Heart right ventricle (tissue), 16 donors: ENCODE measurements at places on chromosomes 6 and 20. TPM values are rescaled to one million over a fixed set of nuclear protein-coding genes. Genes with fewer than 3 reads are reported as not detected.

Gene SAMD5
- total RNA-seq: 1.4 TPM

Gene NOX3
- total RNA-seq: not detected

Gene BTBD9
- 18.3 TPM for total RNA-seq

Gene AHCY
- total RNA-seq: 52.9 TPM

Gene LINC00237
- not detected for total RNA-seq

Gene TRIM10
- not detected for total RNA-seq

Gene RCAN2
- 351 TPM for total RNA-seq

- H3K4me1 ChIP-seq: peaks cover 6% of the 10 kb centered on the region
- H3K27ac ChIP-seq: no peak overlapping the region
- no peak for DNase-seq
- H3K36me3 ChIP-seq: no peaks in the 10 kb centered on the region
- H3K27me3 ChIP-seq: no peaks in the 10 kb centered on the region
Measured at GRCh38 chr20:35404614-35405259, 7.0 kb downstream of the UQCC1 start.

DNA sequence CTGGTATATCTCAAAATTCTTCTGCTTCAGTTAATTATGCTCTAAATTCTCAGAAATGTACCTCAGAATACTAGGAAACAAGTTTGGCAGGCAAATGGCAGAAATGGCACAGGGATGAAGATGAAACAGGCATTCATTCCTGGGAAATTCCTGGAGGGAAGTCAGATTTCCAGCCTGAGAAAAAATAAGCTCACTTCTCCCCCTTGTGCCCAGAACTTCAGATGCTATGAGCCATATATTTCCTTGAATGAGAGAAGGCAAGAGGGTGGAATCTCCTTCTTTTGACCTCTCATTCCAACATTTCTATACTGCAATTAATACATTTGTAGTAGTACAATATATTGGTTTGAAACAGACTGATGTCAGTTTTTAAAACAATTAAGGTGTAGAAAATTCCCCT is 22.8 kb downstream of the RGS17 start:
- no peaks in the 10 kb centered on the region for H3K36me3 ChIP-seq
- H3K4me3 ChIP-seq: no peak overlapping the region
- DNase-seq: no peak
- no peaks in the 10 kb centered on the region for H3K27me3 ChIP-seq
- H3K27ac ChIP-seq: no peak overlapping the region
- peaks cover 5% of the 10 kb centered on the region for H3K4me1 ChIP-seq

- no peak overlapping the region for H3K27ac ChIP-seq
- no peaks in the 10 kb centered on the region for H3K27me3 ChIP-seq
- no peak overlapping the region for H3K4me3 ChIP-seq
- H3K4me1 ChIP-seq: no peaks in the 10 kb centered on the region
- no peaks in the 10 kb centered on the region for H3K36me3 ChIP-seq
Measured at GRCh38 chr6:5673019-5673790, 333.5 kb downstream of the NRN1 start.

- no peak overlapping the region for H3K4me3 ChIP-seq
- DNase-seq: no peak
- H3K4me1 ChIP-seq: no peaks in the 10 kb centered on the region
- no peaks in the 10 kb centered on the region for H3K36me3 ChIP-seq
- H3K27me3 ChIP-seq: no peaks in the 10 kb centered on the region
Measured at GRCh38 chr6:73248192-73248903, 14.6 kb downstream of the KHDC1 start.

DNA sequence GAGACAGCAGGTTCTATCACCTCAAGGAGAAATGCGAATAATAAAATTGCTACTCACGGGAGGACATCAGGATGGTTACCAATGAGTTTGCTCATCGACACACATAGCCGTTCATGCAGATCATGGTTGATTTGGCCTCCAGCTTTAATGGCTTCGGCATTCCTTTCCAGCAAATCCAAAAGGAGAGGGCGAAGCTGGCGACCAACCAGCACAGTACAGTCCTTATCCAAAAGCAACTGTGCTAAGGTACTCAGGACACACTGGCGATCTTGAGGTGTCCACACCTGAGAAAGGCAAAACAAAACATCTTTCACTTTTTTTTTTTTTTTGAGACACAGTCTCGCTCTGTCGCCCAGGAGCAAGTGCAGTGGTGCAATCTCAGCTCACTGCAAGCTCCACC is 16.3 kb downstream of the MDN1 start:
- no peak for DNase-seq
- H3K4me3 ChIP-seq: no peak overlapping the region
- H3K36me3 ChIP-seq: peaks cover 5% of the 10 kb centered on the region
- H3K27ac ChIP-seq: no peak overlapping the region
- H3K4me1 ChIP-seq: no peaks in the 10 kb centered on the region

DNA sequence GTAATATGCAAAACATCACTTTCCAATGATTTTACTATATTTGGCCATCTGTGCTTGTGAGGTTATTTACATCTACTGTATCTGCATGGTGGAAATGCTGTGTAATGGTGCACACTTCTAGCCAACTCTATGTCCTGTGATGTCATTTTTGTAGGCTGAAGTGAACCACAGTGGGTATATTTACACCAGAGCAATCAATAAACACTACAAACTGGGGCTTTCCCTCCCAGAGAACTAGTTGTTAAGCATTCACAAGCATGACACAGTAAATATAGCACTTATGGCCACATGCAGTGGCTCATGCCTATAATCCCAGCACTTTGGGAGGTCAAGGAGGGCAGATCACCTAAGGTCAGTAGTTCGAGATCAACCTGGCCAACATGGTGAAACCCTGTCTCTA is 4.9 kb downstream of the SLC22A2 start:
- no peaks in the 10 kb centered on the region for H3K27me3 ChIP-seq
- no peak overlapping the region for H3K27ac ChIP-seq
- no peak overlapping the region for H3K4me3 ChIP-seq
- no peaks in the 10 kb centered on the region for H3K4me1 ChIP-seq
- no peak for DNase-seq

DNA sequence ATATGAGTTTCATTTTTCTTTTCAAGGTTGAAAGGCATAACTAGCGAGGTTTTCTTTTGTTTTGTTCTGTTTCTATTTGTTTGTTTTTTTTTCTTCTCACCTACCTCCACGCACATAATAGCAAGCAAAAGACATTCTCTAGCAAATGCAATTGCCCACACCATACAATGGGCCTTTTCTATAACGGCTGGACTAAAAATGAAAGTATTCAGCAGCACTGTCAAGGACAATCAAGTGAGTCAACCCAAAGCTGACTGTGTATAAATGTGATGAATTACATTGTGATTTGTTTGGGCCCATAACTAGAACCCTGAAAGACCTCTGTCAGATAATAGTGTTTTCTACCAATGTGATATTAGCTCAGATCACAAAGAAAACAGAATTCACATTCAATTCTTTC is 496.7 kb downstream of the RNF144B start:
- no peak overlapping the region for H3K4me3 ChIP-seq
- no peaks in the 10 kb centered on the region for H3K36me3 ChIP-seq
- H3K27me3 ChIP-seq: no peaks in the 10 kb centered on the region
- no peaks in the 10 kb centered on the region for H3K4me1 ChIP-seq

- H3K27ac ChIP-seq: no peak overlapping the region
- no peaks in the 10 kb centered on the region for H3K4me1 ChIP-seq
- H3K4me3 ChIP-seq: no peak overlapping the region
Measured at GRCh38 chr6:10451828-10452509, 37.1 kb upstream of the TFAP2A start.

- H3K27ac ChIP-seq: no peak overlapping the region
- H3K4me3 ChIP-seq: no peak overlapping the region
- no peaks in the 10 kb centered on the region for H3K4me1 ChIP-seq
- H3K27me3 ChIP-seq: peaks cover 32% of the 10 kb centered on the region
- no peak for DNase-seq
- H3K36me3 ChIP-seq: no peaks in the 10 kb centered on the region
Measured at GRCh38 chr20:22607695-22608094, 23.3 kb upstream of the FOXA2 start.

DNA sequence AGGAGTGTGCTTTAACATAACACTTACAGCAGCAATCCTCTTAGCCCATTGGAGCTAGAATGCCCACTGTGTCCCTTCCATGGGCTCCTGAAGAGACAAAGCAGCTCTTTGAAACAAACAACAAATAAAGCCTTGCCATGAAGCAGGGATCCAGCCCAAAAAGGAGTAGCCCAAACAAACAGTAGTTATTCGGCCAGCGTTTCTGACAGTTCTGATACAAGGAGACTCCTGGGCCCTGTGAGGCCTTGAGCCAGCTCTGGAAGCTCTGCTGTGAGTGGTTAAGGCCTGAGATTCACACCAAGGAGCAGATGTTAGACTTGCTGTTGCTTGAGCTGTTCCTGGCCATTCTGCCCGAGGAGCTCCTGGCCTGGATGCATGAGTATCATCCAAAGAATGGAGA is 16.9 kb upstream of the ZSCAN16 start:
- H3K36me3 ChIP-seq: no peaks in the 10 kb centered on the region
- no peak overlapping the region for H3K4me3 ChIP-seq
- no peak for DNase-seq
- H3K27ac ChIP-seq: no peak overlapping the region

DNA sequence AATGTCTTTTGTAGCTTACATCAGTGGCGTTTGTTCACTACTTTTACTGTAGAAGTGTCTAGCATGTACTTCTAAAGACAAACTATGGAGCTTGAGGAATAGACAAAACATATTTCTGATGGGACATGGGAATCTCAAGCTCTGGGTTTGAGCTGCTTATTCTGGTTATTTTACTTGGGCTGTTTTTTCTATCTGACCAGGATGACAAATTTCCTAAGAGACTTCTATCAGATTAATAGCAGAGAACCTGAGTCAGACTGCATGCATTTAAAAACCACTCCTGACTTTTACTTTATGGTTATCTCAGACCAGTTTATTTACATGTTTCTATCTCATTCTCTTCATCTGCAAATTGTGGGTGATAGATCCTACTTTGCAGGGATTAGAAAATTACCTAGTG is 1282.3 kb upstream of the GJE1 start:
- H3K36me3 ChIP-seq: no peaks in the 10 kb centered on the region
- no peaks in the 10 kb centered on the region for H3K27me3 ChIP-seq
- H3K4me3 ChIP-seq: no peak overlapping the region
- no peak for DNase-seq

GRCh38 chr6:20154753-20155152 is 57.5 kb downstream of the MBOAT1 start:
- DNase-seq: no peak
- H3K4me3 ChIP-seq: no peak overlapping the region
- H3K27ac ChIP-seq: no peak overlapping the region
- no peaks in the 10 kb centered on the region for H3K27me3 ChIP-seq

- H3K4me3 ChIP-seq: no peak overlapping the region
- peak overlapping the region; percentile 81 for H3K27ac ChIP-seq
- no peaks in the 10 kb centered on the region for H3K27me3 ChIP-seq
- H3K36me3 ChIP-seq: no peaks in the 10 kb centered on the region
- DNase-seq: peak; percentile 61
Measured at GRCh38 chr6:169190144-169190584, 63.5 kb downstream of the THBS2 start.

DNA sequence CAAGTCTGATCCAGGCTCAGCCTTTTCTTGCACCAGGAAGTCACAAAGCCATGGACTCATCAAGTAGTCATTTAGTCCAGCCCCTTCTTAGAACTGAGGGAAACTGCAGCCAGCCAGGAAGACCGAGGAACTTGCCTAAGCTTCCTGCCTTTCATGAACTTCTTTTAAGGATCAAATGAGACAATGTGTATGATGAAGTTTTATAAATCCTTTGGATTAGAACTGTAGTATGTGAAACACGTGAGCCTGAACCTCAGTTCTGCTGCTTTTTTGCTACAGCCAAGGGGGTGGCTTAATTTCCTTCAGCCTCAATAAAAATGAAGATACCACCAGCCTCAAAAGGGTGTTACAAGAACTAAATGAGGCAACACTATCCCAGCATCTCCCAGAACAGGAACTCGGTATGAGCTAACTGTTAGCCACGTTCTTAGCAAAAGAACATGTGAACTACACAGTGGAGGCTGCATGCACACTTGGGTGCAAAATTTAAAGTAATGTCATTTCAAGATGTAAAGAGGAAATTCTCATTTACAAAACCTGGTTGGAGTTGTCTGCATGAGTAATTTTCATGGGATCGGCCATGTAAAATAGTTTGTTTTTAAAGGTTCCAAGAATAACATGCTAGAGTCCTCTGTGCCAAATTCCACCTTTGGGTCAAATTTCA is 76.0 kb upstream of the TBC1D7 start:
- H3K27ac ChIP-seq: peak overlapping the region; percentile 81
- no peak overlapping the region for H3K4me3 ChIP-seq
- peak; percentile 48 for DNase-seq

GRCh38 chr6:83517500-83517899 is 5.2 kb downstream of the PRSS35 start:
- no peak overlapping the region for H3K27ac ChIP-seq
- H3K4me1 ChIP-seq: no peaks in the 10 kb centered on the region
- no peaks in the 10 kb centered on the region for H3K36me3 ChIP-seq
- no peak overlapping the region for H3K4me3 ChIP-seq

DNA sequence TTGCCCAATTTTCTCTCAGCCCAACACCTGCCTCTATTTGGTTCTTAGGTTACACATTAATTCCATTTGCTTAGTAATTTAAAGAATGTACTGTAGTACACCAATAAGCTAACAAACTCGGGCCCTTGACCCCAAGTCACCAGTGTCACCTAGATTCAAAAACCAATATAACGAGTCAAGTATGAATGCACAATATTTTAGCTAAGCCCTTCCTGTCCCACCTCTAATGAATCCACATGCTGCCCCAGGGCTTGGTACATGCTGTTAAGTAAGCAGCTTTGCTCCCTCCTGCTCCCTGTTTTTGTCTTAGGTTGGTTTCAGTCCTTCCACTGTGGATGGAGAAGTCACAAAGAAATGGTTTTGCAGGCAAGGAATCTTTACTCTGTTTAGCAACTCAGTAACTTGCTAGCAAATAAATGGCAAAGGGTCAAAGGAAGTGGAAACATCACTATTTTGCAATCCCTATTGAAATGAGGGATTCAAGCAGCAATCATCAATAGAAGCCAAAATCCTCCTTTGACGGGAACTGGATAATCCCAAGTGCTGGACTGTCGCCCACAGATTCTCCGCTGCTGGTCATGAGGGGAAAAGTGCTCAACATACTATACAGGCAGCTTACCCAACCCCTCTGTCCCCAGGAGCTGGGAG is 5.0 kb upstream of the MPC1 start:
- H3K36me3 ChIP-seq: no peaks in the 10 kb centered on the region
- peaks cover 6% of the 10 kb centered on the region for H3K27me3 ChIP-seq
- no peak for DNase-seq
- H3K4me1 ChIP-seq: no peaks in the 10 kb centered on the region
- H3K4me3 ChIP-seq: no peak overlapping the region

GRCh38 chr6:16154904-16155303 is 26.0 kb downstream of the MYLIP start:
- no peak overlapping the region for H3K27ac ChIP-seq
- no peaks in the 10 kb centered on the region for H3K4me1 ChIP-seq
- H3K36me3 ChIP-seq: no peaks in the 10 kb centered on the region
- H3K4me3 ChIP-seq: no peak overlapping the region
